Stomach (tissue), 19 donors: ENCODE measurements at places on chromosomes 11 and 22. TPM values are rescaled to one million over a fixed set of nuclear protein-coding genes. Genes with fewer than 3 reads are reported as not detected.

DNA sequence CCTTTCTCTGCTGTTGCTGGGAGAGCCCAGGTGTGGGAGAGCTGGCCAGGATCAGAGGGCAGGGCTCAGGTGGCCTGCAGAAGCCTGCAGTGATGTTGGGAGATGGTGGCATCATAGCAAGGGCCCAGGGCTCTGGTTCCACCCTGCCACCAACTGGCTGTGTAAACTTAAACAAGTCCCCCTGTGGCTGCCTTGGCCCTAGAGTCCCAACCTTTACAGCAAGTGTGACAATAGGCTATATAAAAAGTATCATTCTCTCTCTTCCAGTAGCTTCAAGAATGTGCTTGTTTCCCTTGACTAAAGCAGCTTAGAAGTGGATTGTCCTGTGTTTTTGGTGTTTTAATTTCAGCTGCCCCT is 201.8 kb upstream of the E2F8 start:
- H3K27me3 ChIP-seq: no peaks in the 10 kb centered on the region
- H3K4me1 ChIP-seq: peaks cover 20% of the 10 kb centered on the region
- peak overlapping the region; percentile 86 for H3K27ac ChIP-seq
- no peak overlapping the region for H3K4me3 ChIP-seq
- H3K36me3 ChIP-seq: no peaks in the 10 kb centered on the region
- no peak for DNase-seq

DNA sequence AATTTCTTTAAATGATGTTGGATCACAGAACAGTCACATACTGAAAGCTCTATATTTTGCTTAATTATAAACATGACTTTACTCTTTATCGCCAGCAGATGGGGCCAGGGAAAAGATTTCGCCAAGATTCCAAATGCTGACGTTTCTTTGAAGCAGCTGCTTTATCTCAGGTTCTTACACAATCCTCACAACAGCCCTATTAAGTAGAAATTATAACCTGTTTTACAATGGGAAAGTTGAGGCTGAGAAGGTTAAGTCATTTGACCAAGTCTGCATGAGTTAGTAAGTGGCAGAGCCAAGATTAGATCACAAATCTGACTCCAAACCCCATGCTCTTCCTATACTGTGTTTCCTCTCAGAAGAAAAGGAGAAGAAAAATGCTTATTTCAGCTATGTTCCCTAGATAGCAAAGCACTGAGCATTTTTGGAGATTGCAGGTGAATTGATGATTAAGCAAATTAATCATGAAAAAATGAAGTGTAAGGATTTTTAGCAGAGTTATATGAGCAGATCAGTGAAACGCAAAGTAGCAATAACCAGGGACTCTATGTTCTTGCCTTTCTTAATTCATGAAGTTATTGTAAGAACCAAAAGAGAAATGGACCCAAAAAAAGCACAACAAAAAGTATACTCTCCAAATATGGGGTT is 79.0 kb downstream of the AASDHPPT start:
- no peaks in the 10 kb centered on the region for H3K4me1 ChIP-seq
- no peak overlapping the region for H3K4me3 ChIP-seq
- no peaks in the 10 kb centered on the region for H3K36me3 ChIP-seq
- no peaks in the 10 kb centered on the region for H3K27me3 ChIP-seq

CELSR1 gene
- total RNA-seq: 32.1 TPM

GRCh38 chr22:20922141-20922751 is 5.0 kb downstream of the CRKL start:
- H3K36me3 ChIP-seq: no peaks in the 10 kb centered on the region
- H3K4me1 ChIP-seq: peaks cover 75% of the 10 kb centered on the region
- no peak overlapping the region for H3K4me3 ChIP-seq
- H3K27ac ChIP-seq: no peak overlapping the region
- no peak for DNase-seq
- H3K27me3 ChIP-seq: no peaks in the 10 kb centered on the region

- no peak overlapping the region for H3K4me3 ChIP-seq
- H3K27me3 ChIP-seq: no peaks in the 10 kb centered on the region
These were observed 82.4 kb downstream of the FANCF start for GRCh38 chr11:22543261-22543660.

- no peak for DNase-seq
- H3K4me3 ChIP-seq: no peak overlapping the region
- no peaks in the 10 kb centered on the region for H3K27me3 ChIP-seq
- peaks cover 5% of the 10 kb centered on the region for H3K36me3 ChIP-seq
- no peak overlapping the region for H3K27ac ChIP-seq
These were observed 26.1 kb upstream of the CARS1 start for GRCh38 chr11:3083321-3083720.

DNA sequence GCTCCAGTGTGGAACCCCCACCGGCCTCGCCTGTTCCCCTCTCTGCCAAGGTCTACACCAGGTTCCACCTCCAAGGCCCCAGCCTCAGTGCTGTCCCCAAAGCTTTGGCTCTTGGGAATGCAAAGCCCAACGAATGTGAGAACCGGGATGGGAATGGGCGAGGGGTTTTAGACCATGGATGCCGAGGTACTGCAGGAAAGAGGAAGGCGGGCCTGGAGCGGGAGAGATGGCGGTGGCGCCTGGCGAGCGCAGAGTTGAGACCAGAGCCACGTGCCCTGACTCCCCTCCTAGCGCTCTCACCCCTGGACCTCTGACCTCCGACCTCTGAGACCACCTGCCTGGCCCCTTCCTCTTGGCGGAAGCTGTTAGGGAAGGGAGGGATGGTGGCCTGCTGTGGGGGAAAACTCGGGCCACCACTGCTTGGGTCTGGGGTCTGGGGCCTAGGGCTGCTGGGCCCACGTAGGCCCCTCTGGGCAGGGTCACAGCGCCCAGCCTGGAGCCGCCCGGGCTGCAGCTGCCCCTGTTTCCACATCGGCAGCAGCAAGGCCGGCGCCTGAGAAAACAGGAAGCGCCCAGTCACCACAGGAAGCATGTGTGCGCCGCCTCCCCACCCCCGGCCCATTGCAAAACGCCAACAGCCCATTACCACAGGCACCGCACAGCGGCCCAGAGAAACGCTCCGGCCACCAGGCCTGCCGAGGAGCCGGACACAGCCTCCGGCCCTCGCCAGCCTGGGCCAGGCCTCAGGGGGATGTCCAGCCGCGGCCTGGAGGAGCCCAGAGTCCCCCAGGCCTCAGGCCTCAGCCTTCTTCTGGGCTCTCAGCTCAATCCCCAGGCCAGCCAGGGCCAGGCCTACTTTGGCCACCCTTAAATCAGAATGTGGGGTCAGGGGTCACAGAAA is 13.8 kb upstream of the SLC39A13 start:
- no peaks in the 10 kb centered on the region for H3K27me3 ChIP-seq
- peak overlapping the region; percentile 72 for H3K27ac ChIP-seq
- peak; percentile 52 for DNase-seq
- peaks cover 2% of the 10 kb centered on the region for H3K4me1 ChIP-seq
- H3K4me3 ChIP-seq: no peak overlapping the region
